Progenitor cell of endocrine pancreas (in vitro differentiated cells): ENCODE measurements at places on chromosomes 7 and 10. TPM values are rescaled to one million over a fixed set of nuclear protein-coding genes. Genes with fewer than 3 reads are reported as not detected.

ENTPD7 gene
- 29.1 and 31.2 TPM in 2 replicates for total RNA-seq

DYNC1I1 gene
- total RNA-seq, result 1.6 and 2.6 TPM in 2 replicates

MYL10 gene
- not detected in 2 replicates for total RNA-seq

SPAM1 gene
- not detected in 2 replicates for total RNA-seq

CHST3 gene
- 12.9 and 14.1 TPM in 2 replicates for total RNA-seq

TRPV5 gene
- total RNA-seq, result 0.13 and 0.14 TPM in 2 replicates

IFRD1 gene
- 76.6 and 82.4 TPM in 2 replicates for total RNA-seq

AKR1D1 gene
- total RNA-seq, result 3.4 and 5.4 TPM in 2 replicates

CARD11 gene
- 11.0 and 15.8 TPM in 2 replicates for total RNA-seq

CCNY gene
- total RNA-seq, result 59.4 and 60.7 TPM in 2 replicates

RNLS gene
- 7.5 and 9.2 TPM in 2 replicates for total RNA-seq

TRA2A gene
- 203 and 216 TPM in 2 replicates for total RNA-seq

CNTNAP2 gene
- 6.5 and 8.2 TPM in 2 replicates for total RNA-seq

NRG3 gene
- 29.5 and 32.2 TPM in 2 replicates for total RNA-seq

EVX1 gene
- total RNA-seq, result not detected in 2 replicates

TNKS2 gene
- 52.8 and 53.2 TPM in 2 replicates for total RNA-seq

TMEM176B gene
- total RNA-seq, result 8.9 TPM in 2 replicates

INHBA gene
- total RNA-seq, result 0.31 and 0.34 TPM in 2 replicates

PPP1R17 gene
- 0.96 and 1.2 TPM in 2 replicates for total RNA-seq

TCAF2 gene
- 0.10 and 0.11 TPM in 2 replicates for total RNA-seq

ZNF786 gene
- 18.0 and 20.6 TPM in 2 replicates for total RNA-seq

LRRC61 gene
- 28.1 and 28.3 TPM in 2 replicates for total RNA-seq

MOSPD3 gene
- total RNA-seq, result 27.1 and 27.9 TPM in 2 replicates

ADAM22 gene
- total RNA-seq, result 14.4 and 15.8 TPM in 2 replicates
